ENCODE measurements at places on chromosomes 5 and 9. TPM values are rescaled to one million over a fixed set of nuclear protein-coding genes. Genes with fewer than 3 reads are reported as not detected.

DNA sequence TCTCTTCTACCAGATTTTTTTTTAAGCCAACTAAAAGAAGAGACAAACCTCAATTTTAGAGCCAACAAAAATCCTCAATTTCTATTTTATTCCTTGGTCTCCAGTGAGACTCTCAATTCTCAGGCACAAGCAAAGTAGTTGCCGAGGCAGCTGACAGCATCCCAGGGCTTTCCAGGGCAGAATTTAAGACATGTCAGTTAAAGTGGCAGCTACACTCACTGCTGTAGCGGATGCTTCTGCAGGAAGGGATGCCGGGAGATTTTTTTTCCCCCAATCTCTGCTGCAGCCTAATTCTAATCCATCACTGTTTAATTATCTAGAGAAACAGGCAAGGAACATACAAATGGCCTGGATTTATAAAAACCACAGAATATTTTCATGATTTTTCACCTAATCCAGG, 57.0 kb downstream of the TTC39B start:
- DNase-seq = no peak

DNA sequence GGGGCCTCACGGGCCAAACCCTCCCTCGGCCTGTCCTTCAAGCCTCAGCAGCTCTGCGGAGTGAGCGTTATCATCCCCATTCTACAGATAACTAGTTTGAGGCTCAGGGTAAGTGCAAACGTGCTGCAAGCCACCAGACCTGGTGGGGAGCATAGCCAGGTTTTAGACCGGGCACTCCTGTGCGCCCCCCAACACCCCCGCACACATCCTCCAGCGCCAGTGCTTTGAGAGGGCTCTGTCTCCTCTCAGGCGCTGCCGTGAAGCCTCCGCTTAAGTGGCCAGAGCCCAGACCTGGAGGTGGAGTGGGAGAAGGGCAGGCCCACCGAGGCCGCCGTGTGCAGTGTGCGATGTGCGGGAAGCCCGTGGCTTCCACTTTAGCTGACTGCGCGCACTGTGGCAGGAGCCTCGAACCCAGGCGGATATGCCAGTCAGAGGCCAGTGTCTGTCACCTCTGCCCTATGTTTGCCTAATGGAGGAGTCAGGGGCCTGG, 1.6 kb upstream of the MGAT1 start:
- DNase-seq = peak; percentile 77

DNA sequence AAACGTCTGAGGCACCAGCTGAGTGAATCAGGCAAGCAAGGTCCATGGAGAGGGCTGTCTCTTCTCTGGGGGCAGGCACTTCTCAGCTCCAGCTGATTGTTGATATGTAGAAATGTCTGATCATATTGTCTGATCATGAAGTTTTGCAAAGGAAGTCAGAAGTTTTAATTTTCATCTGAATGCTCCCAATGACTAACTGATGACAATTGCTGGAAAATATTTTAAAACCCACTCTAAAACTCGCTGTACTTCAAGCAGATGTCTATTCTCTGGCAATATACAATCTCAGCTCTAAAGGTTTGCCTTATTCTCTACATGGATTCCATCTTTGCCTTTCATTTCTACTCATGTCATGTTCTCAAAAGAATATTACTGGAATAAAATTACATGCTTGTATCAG, 12.7 kb downstream of the PLK2 start:
- no peak for DNase-seq

- DNase-seq = no peak
Measured at GRCh38 chr9:20848490-20848889, 164.4 kb downstream of the FOCAD start.

DNA sequence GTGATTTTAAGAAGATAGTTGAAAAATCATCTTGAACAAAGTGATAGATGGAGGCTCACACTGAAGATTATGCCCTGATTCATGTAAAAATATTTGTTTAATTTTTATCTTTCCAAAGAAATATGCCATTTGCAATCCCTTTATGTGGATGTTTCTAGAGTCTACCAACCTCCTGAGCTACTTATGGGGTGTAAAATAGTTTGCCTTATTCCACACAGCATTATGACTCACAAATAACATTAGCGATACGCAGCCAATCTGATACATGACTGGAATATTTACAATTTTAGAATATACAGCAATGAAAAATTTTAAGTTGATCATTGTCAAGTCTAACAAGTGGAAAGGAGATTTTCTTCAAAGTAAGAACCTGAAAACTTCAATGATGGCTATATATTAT, 327.5 kb downstream of the EDIL3 start:
- no peak for DNase-seq

- no peak for DNase-seq
Measured at GRCh38 chr5:156201788-156202403, 125.1 kb upstream of the SGCD start.

- no peak for DNase-seq
Measured at GRCh38 chr5:163943546-163943945, 438.1 kb downstream of the MAT2B start.

DNA sequence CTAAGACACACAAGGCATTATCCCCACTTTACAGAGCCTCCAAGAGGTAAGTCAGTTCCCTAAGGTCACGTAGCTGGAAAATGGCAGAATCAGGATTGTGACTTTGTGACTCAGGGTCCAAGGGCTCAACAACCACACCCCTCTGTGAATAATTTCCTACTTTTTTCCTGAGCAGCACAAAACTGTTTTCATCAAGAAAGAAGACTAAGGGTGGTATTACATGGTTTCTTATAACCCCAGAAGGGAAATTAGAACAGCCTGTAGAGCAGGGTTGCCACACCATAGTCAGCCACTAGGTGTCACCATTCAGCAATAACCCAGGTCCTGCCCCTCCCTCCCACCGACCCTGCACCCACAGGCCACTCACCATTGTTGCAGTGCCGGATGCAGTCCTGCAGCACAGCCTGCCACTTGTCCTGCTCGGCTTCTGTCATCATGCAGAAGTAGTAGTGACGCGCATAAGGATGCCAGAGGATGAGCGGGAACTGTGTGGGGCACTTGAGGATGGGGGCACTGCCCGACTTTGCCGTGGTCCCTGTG, 72.1 kb downstream of the LRSAM1 start:
- DNase-seq = peak; percentile 68

- DNase-seq = no peak
Measured at GRCh38 chr9:98022447-98022846, 34.1 kb upstream of the NANS start.

DNA sequence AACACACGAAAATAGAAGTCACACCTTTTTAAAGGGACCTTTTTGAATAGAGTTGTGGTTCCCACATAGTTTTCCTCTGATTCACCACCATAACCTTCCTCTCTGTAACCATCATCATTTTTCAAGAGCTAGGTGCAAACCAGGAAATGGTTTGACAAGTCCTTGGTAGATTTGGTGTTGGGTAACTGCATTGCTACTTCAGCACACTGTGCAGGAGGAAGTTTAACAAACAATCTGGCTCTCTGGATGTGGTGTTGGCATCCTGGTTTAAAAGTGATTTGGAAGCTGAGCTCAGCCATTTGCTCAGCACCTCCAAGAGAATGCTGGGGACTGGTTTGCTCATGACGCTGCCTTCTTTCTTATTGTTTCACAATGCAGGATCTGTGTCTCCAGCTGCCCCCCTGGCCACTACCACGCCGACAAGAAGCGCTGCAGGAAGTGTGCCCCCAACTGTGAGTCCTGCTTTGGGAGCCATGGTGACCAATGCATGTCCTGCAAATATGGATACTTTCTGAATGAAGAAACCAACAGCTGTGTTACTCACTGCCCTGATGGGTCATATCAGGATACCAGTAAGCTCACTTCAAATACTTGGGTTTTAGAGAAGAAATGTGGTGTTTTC, 213.1 kb downstream of the RFK start:
- peak; percentile 65 for DNase-seq

- DNase-seq = no peak
Measured at GRCh38 chr5:135272311-135272805, 126.7 kb downstream of the MACROH2A1 start.

GRCh38 chr9:33287087-33287490, 3.2 kb upstream of the NFX1 start:
- peak; percentile 88 for DNase-seq

DNA sequence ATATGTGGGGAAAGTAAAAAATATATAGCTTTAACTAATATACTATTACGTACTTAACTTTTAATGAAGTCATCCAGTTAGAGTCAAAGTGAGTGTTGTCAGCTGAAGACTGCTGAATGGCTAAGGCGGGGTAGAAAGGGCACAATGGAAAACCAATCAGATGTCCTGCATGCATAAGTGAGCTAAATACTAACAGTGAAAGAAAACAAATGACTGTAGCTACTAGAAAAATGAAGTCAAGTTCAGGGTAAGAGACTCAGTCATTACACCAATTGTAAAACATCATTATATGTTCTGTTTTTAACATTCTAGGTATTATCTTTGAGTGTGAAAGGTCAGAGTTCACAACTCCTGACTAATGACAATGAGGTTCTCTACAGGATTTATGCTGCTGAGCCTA, 295.2 kb downstream of the ADGRV1 start:
- DNase-seq = no peak

DNA sequence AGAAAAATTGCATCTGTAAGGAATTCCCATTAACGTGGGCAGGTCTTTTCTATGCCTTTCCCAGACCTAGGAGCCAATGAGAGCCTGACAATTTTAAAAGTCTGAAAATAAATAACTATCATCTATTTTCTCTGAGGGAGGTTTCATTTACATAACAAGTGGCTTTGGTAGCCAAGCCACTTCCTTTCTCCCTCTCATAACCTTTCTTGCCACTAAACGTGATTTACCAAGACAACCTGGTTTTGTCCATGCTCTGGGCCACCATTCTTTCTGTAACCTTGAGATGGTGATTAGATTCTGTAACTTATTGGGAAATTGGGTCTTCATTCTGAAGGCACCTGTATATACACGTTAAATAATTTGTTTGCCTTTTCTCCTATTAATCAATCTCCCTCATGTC, 1046.9 kb downstream of the CDH12 start:
- DNase-seq = no peak

DNA sequence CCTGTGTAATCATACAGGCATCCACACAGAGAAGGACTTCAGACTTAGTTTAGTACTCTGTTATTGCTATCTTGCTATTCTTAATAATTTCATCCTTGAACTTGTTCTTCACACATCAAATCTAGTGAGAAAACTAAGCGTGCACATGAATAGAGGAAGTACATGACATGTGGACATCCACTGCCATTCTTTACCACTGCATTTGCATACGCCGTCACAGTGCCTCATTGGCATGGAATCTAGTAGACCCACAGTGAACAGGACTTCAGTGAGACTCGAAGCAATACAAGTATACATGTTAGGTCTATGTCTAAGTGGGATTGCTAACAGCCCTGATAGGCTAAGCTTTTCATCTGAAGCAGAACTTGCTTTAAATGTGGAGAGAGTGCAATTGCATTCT, 592.1 kb downstream of the TLE4 start:
- DNase-seq = no peak

GRCh38 chr9:109254317-109254716, 66.5 kb downstream of the EPB41L4B start:
- no peak for DNase-seq

DNA sequence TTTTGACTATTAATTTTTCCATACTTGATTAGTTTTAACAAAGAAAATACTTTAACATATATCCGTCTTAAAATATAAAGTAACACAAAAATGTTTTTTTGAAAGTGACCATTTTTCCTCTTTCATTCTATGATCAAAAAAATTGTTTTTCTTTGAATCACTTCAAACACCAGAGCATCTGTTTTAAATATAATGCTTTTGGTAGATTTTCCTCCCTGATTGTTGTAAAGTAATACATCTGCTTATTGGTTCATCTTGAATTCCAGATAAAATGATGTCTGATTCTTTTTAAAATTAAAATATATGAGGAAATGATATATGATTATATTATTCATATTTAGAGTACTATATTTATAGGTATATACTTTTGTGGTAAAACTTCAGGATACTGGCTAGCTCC, 76.2 kb upstream of the LPAR1 start:
- DNase-seq = no peak

DNA sequence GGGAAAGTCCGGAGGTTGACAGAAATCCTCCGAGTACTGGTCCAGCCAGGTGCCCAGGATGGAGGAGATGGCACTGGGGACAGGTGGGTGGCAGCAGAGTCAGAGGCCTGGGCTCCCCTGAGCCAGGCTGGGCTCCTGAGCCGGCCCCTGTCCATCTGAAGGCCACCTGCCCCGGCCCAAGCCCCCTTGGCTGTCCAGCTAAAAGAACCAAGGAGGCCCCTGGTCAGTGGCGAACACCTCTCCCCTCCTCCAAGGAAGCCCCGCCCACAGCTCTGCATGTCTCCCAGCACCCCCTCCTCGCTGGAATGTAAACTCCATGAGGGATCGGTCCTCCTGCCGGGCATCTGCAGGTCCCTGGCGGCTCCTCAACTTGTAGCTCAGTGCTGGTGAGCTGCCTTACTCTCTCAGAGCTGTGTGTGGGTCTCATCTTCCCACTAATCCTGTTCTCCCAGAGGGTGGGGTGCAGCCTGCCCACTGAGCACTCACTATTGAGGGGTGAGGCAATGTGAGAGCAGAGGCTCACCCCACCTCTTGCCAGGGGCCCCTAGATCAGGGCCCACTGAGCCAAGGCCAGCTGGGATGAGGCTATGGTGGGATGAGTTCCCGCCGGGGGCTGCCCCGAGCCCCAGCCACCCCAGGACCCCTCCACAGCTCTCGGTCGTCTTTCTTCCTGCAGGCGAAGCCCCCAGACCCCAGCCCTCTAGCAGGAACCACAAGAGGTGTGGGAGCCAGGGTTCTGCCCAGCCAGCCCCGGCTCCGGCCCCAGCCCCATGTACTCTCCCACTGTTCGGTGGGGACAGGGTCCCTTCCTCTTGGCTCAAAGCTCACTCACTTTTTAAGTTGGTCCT, 12.0 kb downstream of the RALGDS start:
- DNase-seq = no peak

DNA sequence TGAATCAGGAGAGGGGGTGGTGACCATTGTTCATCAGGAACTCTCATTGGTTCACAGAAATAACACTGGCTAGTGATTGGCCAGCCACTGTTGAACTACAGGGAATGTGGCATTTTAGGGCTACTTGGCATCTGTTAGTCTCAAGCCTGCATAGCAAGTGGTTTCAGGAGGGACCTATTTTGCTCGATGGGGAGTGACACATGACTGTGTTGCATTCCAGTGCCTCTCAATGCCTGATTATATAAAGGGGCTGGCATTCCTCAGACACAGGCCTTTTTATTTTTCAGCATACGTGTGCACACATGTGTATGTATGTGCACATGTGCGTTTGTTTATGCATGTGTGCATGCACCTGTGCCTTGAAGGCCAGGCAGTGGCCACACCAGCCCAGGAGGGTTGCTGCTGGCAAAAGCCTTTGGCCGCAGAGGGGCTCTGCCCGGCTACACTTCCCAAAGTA, 23.2 kb downstream of the FGD3 start:
- DNase-seq = peak; percentile 71

TAF11L10 gene
- not detected for total RNA-seq

NR2F1 gene
- total RNA-seq = not detected

CHSY3 gene
- not detected for total RNA-seq

PCDHB14 gene
- not detected for total RNA-seq

PCDHGA7 gene
- 0.05 TPM for total RNA-seq

CDKN2A gene
- 3.7 TPM for total RNA-seq

ZFP2 gene
- 0.33 TPM for total RNA-seq

FGF18 gene
- total RNA-seq = 0.17 TPM

CEL gene
- 2.0 TPM for total RNA-seq

Measured in activated CD4-positive, alpha-beta T cell treated with anti-CD3 and anti-CD28 coated beads, Interleukin-2, amount 10 ng/mL, durations not matched to agents 24 days and 14 days (primary cell).